ENCODE measurements at places on chromosomes 3 and 15.

- no peak for DNase-seq
These were observed 257.6 kb upstream of the ZPLD1 start for GRCh38 chr3:102177075-102177755.

DNA sequence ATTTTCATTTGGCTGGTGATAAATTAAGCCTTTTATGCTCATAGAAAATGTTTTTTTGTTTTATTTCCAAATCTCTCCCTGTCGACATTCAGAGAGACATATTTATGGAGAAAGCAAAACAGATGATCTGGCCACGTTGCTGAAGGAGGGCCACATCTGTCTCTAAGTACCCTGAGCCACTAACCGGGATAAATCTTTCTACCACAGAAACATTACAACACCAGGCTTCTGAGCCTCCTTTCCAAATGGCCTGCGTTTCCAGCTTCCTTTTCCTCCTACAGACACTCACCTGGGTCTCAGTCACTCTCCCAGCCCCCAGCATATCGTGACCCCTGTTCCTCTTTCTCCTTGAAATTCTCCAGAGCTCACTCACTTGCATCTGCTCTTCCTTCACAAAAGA, 161.0 kb downstream of the ARRDC4 start:
- no peak for DNase-seq

GRCh38 chr15:35123743-35124142, 38.6 kb upstream of the NANOGP8 start:
- no peak for DNase-seq

GRCh38 chr15:45921376-45921775, 286.5 kb downstream of the SQOR start:
- DNase-seq = no peak

GRCh38 chr3:143288944-143289343, 169.4 kb downstream of the CHST2 start:
- DNase-seq = no peak

DNA sequence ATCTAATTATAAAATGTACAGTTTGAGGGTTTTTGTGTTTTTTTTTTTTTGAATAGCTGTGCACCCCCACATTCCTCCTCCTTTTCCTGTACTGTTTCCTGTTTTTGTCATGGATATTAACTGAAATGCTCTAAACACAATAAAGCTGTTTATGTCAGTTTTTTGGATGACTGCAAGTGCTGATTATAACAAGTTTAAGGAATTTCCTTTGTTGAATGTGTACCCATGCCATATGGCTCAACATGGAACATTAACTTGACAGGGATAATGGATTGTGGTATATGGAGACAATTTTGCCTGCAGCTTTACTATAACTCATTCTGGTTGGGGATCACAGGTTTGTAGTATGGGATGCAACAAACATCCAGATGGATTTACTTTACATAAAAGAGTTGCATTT, 216.4 kb downstream of the TCF12 start:
- no peak for DNase-seq

DNA sequence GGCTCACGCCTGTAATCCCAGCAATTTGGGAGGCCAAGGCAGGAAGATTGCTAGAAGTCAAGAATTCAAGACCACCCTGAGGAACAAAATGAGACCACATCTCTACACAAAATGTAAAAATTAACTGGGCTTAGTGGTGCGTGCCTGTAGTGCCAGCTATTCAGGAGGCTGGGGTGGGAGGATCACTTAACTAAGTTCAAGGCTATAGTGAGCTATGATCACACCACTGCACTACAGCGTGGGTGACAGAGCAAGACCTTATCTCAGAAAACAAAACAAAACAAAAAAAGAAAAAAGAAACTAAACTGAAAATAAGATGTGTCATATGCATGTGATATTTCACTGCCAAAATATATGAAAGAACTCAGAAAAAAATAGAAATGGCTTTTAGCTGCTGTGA, 243.3 kb upstream of the CCDC54 start:
- DNase-seq = no peak

DNA sequence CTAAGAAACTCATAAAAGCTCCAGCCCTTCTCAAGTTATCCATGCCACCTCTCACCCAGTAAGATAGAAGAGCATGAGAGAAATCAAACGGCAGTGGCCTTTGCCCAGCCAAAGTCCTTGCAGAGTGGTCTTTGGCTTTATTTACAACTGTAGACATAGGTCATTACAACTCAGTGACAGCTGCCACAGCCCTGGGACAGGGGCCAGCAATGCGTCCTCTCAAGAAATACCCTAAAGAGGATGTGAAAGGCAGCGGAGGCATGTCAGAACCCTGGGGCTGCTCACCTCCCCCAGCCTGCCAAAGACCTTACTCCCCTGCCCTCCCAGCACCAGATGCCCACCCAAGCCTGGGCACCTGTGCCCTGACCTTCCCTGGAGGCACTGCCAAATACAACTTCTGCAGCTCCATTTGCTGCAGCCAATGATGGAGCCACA, 6.3 kb downstream of the ACAA1 start:
- no peak for DNase-seq

DNA sequence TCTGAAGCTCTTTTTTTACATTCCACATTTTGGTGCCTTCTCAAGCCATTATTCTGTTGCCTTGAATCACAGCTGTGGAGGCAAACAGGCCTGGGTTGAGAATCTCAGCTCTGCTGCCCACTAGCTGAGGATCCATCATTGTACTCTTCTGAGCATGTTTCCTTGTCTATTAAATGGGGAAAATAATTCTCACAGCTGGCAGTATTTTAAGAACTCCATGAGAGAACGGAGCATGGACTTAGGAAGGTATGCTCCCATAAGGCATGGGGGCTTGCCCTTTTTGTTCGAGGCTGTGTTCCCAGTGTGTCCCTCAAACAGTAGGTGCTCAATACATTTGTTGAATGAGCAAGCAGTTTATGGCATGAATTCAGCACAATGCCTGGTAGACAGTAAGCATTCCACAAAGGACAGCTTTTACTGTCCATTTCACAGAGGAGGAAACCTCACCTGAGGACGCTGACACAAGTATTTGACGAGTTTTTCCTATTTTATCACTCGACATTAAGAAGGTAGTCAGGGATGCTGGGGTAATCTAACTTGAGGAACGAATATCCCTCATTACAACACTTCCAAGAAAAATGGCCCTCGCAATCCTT, 2.1 kb upstream of the PTPRG start:
- DNase-seq = no peak

DNA sequence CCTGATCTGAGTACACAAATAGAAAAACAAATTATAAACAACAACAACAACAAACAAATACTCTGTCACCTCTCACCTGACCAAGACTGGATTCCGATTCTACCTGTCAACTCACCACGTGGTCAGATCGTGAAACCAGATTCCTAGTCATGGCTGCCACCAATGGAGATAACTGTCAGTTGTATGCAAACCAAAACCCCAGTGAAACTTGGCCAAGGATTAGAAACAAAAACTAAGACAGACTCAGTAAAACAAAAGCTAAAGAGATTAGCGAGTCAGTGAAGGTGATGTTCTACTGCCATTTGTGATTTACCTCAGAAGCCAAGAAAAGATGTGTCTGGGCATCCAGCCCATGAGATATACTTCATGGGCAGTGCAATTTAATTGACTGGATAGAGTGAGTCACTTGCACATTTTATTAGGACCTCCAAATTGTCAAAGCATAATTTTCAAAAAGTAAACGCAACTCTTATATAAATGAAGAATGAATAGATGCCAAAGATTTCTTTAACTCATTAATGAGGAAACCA, 31.1 kb downstream of the PHLDB2 start:
- DNase-seq = no peak

DNA sequence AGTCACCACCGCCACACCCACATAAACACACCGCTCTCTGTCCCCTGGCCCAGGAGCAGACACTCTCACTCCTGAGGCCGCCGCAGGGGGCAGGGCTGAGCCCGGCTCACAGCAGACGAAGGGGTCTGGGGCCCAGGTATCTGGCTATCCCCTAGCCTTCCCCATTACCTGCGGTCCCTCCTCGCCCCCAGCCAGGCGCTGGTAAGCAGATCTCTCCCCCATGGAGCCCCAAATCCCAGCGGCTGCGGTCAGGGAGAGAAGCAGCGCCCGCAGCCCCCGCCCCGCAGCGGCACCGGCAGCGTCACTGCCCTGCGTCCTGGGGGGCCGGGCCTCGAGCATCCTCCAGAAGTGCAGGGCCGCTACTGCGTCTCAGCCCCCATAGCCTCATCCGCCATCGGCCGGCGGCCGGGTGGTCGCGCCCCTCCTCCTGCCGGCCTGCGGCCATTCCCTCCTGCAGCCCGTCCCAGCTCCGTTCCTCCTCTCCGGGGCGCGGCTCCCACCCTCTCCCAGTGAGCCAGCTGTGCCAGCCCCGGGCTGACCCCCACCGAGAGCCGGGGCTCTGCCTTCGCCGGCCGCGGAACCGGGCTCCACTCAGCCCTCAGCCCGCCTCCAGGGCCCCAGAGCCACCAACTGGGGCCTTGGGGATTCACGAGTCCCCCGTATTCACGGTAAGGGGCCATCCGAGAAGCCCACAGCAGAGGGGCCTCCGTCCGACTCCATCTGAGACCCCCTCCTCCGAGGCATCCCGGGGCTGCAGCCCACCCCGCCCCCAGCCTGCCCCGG, 13.1 kb downstream of the TNK2 start:
- peak; percentile 75 for DNase-seq

GRCh38 chr15:32042269-32042972, 12.1 kb downstream of the CHRNA7 start:
- no peak for DNase-seq

GRCh38 chr3:43689766-43690399, 855 bp upstream of the ABHD5 start:
- no peak for DNase-seq

DNA sequence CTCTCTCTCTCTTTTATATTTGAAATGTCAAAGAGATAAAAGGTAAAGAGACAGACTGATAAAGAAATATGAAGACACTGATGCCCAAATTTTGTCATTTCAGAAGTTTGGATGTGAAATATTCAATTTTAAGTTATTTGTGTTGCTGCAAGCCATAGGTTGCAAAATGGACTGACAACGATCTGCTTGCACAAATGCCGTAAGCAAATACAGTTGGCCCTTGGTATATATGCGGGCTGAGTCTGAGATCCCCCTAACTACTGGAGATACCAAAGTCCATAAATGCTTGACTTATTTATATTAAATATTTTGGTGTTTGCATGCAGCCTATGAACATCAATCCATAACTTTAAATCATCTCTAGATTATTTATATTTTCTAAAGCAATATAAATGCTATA, 1459.1 kb upstream of the ALCAM start:
- no peak for DNase-seq

- DNase-seq = no peak
These were observed 201.4 kb downstream of the IL5RA start for GRCh38 chr3:2908693-2909351.

DNA sequence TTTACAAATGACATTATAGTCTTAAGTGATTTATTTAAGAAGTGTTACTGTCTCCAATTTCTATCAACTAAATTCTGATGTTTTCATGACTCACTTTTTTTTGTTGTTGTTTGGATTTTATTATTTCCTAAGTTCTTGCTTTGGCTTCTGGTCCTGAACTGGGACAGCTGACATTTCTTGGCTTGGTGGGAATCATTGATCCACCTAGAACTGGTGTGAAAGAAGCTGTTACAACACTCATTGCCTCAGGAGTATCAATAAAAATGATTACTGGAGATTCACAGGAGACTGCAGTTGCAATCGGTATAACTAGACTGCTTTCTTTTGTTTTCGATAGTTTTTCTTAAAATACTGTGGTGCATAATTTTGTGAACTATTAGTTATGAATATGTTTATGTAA, 47.5 kb downstream of the ASTE1 start:
- DNase-seq = no peak

GRCh38 chr15:100254691-100255090, 87.1 kb downstream of the ADAMTS17 start:
- DNase-seq = no peak

GRCh38 chr15:29942143-29942542, 119.9 kb upstream of the TJP1 start:
- DNase-seq = no peak

DNA sequence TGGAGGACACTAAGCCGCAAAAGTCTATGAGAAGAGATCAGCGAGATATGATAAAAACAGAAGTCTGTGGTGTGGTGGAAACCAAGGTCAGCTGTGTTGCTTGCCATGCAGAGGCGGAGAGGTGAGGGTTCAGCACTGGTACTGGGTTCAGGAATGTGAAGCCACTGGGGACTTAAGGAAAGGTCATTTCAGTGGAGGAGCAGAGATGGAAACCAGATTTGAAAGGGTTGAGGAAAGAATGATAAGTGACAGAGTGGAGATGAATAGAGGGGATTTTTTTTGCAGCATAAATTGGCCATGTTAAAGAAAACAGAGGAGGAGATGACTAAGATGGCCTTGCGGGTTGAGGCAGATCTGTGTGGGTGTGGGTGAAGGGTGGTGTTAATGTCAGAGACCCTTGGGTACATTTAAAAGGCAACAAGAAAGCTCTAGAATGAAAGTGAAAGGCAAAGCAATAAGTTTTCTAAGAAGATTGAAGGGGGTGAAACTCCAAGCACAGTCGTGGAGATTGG, 265.5 kb downstream of the ADAMTSL3 start:
- DNase-seq = peak; percentile 7

DNA sequence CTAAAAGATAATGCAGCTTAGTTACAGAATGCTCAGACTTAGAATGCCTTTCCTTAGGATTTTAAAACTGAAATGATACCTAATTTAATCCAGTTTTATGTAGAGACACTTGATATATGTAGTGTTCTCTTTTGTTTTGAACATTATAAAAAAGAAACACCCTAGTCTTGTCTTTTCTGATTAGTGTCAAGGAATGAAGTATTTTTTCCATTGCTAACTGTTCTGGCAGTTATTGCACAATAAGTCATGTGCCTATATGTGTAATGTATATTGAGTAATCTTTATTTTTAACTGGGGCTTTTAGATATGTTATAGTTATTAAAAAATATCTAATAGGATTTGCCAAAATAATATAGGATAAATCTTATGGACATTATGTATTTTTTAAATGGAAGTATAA, 4.5 kb downstream of the ARL8B start:
- DNase-seq = no peak

- no peak for DNase-seq
These were observed 4.3 kb downstream of the GREM1 start for GRCh38 chr15:32722136-32722535.

- no peak for DNase-seq
These were observed 57.7 kb downstream of the DUT start for GRCh38 chr15:48388910-48389309.

- no peak for DNase-seq
These were observed 22.2 kb downstream of the EPHB1 start for GRCh38 chr3:134817297-134817696.

DNA sequence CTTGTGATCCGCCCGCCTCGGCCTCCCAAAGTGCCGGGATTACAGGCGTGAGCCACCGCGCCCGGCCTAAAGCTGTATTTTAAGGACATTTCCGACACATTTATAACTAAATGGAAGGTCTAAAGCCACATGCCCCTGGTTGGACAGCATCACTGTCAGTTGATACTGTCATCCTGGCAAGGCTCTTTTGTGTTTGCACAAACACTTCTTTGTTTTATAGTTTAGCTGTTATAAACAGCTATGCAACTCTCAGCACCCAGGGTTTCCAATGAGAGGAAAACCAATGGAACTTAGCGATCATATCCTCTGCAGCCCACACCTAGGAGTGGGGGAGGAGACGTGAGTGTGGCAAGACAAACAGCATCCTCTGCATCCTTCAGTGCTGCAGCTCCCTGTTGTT, 19.7 kb downstream of the NIPA1 start:
- no peak for DNase-seq

All from activated naive CD4-positive, alpha-beta T cell treated with Interleukin-2 at 50 U/mL for 16 hours (primary cell).